ENCODE measurements at places on chromosomes 4 and X. TPM values are rescaled to one million over a fixed set of nuclear protein-coding genes. Genes with fewer than 3 reads are reported as not detected.

The ASMT gene
- not detected for total RNA-seq

The CXorf65 gene
- total RNA-seq = not detected

The SPACA5 gene
- not detected for total RNA-seq

The TSPAN7 gene
- total RNA-seq = 25.1 TPM

The SMIM43 gene
- total RNA-seq = 0.09 TPM

The RADX gene
- total RNA-seq = 0.09 TPM

The RAB40A gene
- total RNA-seq = under 0.01 TPM

The C4orf51 gene
- total RNA-seq = not detected

The PNCK gene
- not detected for total RNA-seq

The SPANXB1 gene
- total RNA-seq = not detected

The SOWAHD gene
- total RNA-seq = not detected

The UGT2A3 gene
- total RNA-seq = not detected

The UNC5C gene
- total RNA-seq = not detected

The ODAPH gene
- not detected for total RNA-seq

The CDS1 gene
- total RNA-seq = under 0.01 TPM

The ANOS1 gene
- total RNA-seq = under 0.01 TPM

The SLC16A2 gene
- total RNA-seq = 0.43 TPM
